ENCODE measurements at places on chromosomes 1 and 21.

DNA sequence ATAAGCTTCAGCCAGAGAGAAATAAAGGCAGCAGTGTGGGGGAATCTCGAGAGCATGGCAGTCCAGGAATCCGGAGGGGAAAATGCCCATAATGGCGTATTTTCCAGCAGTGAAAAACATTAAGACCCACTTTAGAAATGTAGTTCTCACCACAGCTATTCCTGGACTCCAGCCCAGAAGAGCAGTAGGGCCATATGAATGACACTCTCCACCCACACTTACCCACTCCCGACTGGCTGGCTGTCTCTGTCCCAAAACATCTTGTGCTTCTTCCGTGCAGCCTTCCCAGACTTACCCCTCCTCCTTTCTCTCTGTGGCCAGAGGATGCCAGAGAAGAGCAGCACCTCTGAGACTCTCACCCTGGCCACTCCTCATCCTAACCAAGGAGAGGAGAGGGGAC lies 56.4 kb downstream of the TRABD2B start:
- no peak for DNase-seq

GRCh38 chr1:228465141-228465540 lies 22.0 kb upstream of the RNF187 start:
- no peak for DNase-seq

GRCh38 chr21:30117631-30118030 lies 49.0 kb downstream of the CLDN17 start:
- no peak for DNase-seq

DNA sequence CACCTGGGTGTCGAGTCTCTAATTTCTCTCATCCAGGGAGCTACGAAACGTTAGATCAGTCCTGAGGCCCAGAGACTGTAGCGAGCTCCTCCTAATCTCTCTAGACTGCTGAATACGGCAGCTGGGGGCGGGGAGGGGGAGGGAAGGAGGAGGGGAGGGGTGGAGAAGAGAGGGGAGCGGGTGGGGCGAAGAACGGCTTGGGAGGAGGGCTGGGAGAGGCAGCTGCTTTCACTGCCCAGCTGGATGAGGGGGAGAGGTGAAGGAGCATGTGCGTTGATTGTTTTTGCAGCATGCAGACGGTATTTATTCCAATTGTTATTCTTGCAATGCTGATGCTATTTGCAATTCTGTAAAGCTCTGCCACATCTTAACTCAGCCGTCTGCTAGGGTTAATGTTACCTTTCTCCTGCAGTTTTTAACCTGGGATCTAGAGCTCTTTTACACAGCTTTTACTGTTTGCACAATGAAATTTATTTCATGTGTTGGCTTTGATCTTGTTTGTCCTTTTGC lies 790 bp downstream of the DNAJC6 start:
- peak; percentile 8 for DNase-seq

DNA sequence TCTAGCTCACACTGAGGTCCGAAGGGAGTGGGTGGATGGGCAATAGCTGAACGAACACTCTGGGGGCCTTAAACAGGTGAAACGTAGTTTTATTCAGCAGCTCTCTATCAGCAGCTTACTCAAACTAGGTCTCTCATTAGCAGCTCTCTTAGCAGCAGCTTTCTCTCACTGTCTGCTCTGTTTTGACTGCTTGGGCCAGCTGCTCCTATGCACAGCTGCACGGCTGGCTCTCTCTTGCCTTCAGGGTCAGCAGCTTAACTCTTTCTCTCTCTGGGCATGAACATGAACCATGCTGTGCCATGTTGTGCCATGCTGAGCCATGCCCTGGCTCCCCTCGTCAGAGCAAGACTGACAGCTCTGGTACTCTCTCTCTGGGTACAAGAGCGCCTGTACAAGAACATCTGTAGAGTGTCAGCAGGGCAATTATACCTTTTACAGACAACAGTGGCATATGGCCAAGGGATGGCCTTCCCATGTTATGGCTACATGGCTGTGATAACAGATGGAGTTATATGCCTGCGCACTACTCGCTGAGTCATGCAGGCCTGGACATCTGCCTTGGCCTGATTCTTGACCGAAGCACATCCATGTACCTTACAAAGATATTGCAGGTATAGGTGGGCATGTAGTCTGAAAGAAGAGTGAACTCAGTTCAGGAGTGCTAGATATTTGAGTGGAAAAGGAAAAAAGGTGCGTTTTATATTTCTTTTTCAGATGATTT lies 152.4 kb downstream of the LEPR start:
- no peak for DNase-seq

- no peak for DNase-seq
Observed at GRCh38 chr1:222224636-222225315, 323.1 kb downstream of the HHIPL2 start.

DNA sequence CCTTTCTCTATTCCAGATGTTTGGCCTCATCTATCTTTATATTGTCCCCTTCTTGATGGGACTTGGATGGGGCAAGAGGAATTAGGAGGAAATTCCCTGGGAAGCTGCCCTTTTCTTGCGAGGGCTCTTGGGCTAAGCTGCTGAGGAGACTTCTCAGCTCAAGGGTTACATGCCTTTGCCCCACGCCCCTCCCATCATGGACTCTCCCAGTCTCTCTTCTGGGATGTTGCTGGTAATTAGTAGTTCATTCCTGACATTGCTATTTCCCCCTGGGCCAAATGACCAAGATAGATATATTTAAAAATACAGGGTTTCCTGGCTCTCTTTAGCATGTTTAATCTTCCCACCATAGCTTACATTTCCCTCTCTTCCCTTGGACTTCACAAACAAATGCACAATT lies 90.6 kb upstream of the RALGPS2 start:
- DNase-seq, result no peak

- DNase-seq, result no peak
Observed at GRCh38 chr1:150748878-150749719, 16.5 kb downstream of the CTSS start.

DNA sequence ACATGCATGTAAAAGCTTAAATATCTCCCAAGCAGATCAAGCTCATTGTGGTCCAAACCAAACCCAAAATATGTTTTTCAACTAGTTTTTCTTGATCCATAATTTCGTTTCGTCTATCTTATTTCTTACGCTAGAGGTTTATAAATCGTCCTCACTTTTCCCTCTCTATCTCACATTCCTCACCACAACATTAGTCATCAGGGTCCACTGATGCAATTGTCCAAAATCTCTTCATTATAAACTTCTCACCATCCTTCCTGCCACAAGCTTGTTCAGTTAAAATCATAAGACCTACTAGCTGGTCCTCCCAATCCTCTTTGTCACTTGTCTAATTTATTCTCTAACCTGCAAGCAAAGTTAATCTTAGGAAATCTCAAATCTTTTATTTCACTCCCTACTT lies 173.0 kb upstream of the PALMD start:
- DNase-seq, result no peak

DNA sequence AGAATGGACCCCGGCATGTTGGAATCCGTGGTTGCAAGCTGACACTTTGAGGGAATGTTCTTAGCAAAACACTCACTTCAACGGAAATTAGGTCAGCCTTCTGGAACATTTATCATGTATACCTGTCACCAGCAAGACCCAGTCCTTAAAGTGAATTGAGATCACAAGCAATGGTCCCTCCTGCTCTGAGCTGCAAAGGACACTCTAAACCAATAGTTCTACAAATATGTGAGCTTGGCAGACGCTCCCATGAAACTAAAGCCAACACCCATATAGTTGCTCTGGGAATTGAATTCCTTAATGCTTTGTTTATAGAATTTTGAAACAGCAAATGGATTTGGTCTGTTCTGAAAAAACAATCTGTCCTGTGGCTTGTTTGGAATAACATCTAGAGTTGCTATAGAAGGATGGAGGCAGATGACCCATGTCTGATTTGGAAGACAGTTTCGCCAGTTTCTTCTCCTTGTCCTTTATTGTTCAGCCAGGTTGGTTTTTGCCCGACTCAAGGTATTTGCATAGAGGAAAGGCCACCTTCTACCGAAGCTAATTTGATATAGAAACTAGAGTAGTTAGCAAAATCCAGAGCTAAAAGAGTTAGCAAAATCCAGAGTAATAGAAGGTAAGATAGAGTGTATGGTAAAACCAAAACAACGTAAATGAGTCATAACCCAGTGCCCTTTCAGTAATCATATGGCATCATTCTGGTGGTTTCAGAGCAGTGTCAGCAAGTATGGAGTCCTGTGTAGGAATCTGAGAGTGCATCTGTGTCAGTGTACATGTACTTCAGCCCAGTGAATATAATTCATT lies 236.2 kb downstream of the NFIA start:
- DNase-seq, result no peak

- no peak for DNase-seq
Observed at GRCh38 chr1:22612671-22613571, 23.5 kb upstream of the C1QA start.

GRCh38 chr1:199573047-199573446 lies 454.5 kb upstream of the NR5A2 start:
- no peak for DNase-seq

DNA sequence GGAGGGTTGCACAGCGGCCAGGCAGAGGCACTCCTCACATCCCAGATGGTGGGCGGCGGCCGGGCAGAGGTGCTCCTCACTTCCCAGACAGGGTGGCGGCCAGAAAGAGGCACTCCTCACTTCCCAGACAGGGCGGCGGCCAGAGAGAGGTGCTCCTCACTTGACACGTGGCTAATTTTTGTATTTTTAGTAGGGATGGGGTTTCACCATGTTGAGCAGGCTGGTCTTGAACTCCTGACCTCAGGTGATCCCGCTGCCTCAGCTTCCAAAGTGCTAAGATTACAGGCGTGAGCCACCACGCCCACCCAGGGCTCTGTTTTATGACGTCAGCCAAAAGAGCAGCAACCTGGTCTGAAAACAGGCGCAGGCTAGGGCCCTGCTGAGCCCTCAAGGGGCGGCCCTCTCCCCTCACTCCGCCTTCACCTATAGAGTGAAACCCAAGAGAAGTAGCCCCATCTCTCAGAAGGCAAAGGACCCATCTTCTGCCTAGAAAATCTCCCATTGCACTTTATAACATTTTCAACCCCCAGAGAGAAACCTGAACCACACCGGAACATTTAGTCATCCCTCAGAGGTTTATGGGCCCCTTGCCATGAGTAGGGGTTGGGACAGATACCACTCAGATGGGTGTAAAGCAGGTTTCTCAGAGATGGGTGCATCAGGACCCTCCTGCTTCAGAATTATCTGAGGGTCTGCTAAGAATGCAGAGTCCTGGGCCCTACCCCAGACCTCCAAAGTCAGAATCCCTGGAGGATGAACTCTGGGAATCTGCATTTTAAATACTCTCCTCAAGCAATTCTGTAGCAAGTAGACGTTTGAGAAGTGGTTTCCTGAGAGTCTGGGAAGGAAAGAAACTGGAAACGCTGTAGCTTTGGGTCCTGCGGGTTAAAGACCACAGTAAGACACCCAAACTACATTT lies 40.8 kb downstream of the CDK18 start:
- DNase-seq, result no peak

- DNase-seq, result no peak
Observed at GRCh38 chr1:40848530-40849189, 13.5 kb downstream of the CITED4 start.

DNA sequence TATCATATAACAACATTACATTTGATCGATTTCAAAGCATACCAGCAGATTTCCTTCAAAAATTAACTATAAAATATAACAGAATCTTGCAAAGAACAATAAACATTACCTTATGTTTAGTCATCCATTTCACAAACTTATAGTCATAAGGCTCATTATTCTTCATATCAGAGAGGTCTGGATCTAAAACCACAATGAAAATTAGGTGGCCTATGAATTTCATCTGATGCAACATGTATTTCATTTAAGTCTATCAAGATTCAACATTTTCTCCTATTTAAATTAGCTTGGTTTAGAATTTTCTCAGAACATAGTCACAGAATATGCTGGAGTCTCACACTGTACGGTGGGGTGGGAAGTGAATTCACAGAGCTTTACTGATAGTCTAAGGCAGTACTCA lies 49.2 kb downstream of the KYAT3 start:
- DNase-seq, result no peak

- DNase-seq, result no peak
Observed at GRCh38 chr1:18798946-18799345, 60.5 kb downstream of the TAS1R2 start.

GRCh38 chr1:229857585-229857984 lies 209.5 kb upstream of the GALNT2 start:
- DNase-seq, result no peak

GRCh38 chr1:81936853-81937252 lies 136.1 kb downstream of the ADGRL2 start:
- no peak for DNase-seq

- DNase-seq, result no peak
Observed at GRCh38 chr1:94688646-94689045, 131.5 kb upstream of the SLC44A3 start.

DNA sequence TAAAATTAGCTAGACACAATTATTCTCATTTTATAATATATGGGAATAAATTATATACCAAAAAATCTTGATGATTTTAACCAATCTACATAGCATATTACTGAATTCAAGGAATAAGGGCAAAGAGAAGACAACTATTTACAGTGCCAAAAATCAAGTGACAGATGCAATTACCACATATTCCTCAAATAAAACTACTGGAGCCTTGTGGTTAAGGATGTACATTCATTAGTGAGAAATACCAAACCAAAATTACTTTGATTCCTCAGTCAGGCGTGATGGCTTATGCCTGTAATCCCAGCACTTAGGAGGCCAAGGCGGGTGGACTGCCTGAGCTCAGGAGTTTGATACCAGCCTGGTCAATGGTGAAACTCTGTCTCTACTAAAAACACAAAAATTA lies 68.8 kb upstream of the RBM34 start:
- no peak for DNase-seq

GRCh38 chr1:64892576-64893573 lies 73.5 kb downstream of the JAK1 start:
- DNase-seq, result no peak

- no peak for DNase-seq
Observed at GRCh38 chr1:11882814-11883538, 24.2 kb upstream of the NPPB start.

GRCh38 chr1:218677026-218677425 lies 331.9 kb downstream of the TGFB2 start:
- DNase-seq, result no peak

- DNase-seq, result no peak
Observed at GRCh38 chr1:1109743-1110142, 6.1 kb downstream of the C1orf159 start.

DNA sequence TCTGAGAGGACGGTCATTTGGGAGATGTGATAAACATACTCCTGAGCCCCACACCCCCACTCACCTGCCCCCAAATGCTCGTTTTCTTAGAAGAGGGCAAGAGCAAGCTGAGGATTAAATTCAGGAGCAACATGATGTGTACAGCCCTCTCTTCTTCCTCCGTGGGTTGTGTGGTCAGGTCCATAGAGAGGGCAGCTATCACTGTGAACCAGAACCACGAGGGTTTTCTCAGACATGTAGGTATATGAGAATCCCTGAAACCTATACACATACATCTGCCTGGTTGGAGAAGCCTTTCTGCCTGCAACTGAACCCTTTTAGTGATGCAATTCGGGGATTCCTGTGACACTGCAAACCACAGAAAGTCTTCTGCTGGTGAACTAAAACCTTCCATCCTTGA lies 38.9 kb downstream of the PGM1 start:
- no peak for DNase-seq

Measured in NCI-H1436 treated with DMSO at 0.1 percent for 48 hours (cell line).